ENCODE measurements at places on chromosomes 6 and 20. TPM values are rescaled to one million over a fixed set of nuclear protein-coding genes. Genes with fewer than 3 reads are reported as not detected.

DNA sequence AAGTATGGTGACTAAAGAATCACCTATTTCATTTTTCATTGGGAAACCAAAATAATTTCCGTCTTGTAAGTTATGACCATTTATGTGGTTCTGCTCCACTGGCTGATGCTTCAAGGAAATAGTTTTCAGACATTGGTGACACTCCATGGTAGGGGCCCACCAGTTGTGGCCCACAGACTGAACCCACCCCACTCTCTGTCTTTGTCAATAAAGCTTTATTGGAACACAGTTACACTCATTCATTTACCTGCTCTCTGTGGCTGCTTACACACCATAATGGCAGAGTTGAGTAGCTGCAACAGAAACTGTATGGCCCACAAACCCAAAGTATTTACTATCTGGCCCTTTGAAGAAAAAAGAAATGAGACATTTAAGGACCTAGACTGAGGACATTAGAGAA lies 78.5 kb downstream of the TBC1D7 start:
- no peak overlapping the region for H3K27ac ChIP-seq
- no peak for DNase-seq
- no peak overlapping the region for H3K4me3 ChIP-seq
- H3K36me3 ChIP-seq, result no peaks in the 10 kb centered on the region
- no peaks in the 10 kb centered on the region for H3K27me3 ChIP-seq

GRCh38 chr20:62281161-62281933 lies 21.4 kb upstream of the ADRM1 start:
- H3K27ac ChIP-seq, result peak overlapping the region; percentile 47
- H3K4me1 ChIP-seq, result peaks cover 50% of the 10 kb centered on the region
- H3K4me3 ChIP-seq, result no peak overlapping the region
- peaks cover 59% of the 10 kb centered on the region for H3K36me3 ChIP-seq

DNA sequence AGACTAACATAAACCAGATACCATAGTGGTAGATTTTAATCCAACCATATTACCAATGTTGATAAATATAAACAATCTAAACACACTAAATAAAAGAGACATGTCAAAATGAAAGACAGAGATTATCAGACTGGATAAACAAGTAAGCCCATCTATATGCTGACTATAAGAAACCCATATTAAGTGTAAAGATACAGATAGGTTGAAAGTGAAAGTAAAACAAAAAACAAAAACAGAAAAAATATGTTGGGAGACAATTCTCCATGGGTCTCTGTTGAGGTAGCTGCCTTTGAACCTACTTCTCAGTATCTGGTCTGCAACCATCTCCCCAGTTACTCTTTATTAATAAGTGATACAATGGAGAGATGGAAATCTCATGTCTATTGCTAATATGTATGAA lies 21.2 kb downstream of the REV3L start:
- no peak overlapping the region for H3K27ac ChIP-seq
- H3K36me3 ChIP-seq, result peaks cover 4% of the 10 kb centered on the region
- no peaks in the 10 kb centered on the region for H3K27me3 ChIP-seq
- DNase-seq, result no peak
- H3K4me3 ChIP-seq, result no peak overlapping the region

DNA sequence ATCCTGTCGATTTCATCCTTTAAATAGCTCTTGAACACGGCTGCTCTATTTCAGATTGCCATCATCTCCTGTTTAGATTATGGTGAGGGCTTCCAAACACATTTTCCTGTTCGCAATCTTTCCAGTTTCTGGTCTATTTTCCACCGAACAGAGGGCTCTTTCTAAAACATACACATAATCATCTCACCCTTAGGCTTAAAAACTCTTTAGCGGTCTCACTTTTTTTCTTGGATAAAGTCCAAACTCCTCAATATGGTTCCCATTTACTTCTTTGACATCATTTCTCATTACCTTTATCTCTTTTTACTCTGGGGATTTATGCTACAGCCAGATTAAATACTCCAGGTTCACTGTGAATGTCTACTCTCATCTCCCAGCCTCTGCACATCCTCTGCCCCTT lies 103.4 kb upstream of the STMND1 start:
- H3K27ac ChIP-seq, result no peak overlapping the region
- no peaks in the 10 kb centered on the region for H3K36me3 ChIP-seq
- H3K27me3 ChIP-seq, result no peaks in the 10 kb centered on the region
- peak; percentile 44 for DNase-seq
- peaks cover 4% of the 10 kb centered on the region for H3K4me1 ChIP-seq

- no peak overlapping the region for H3K4me3 ChIP-seq
- H3K4me1 ChIP-seq, result no peaks in the 10 kb centered on the region
- no peak for DNase-seq
- no peaks in the 10 kb centered on the region for H3K36me3 ChIP-seq
- no peak overlapping the region for H3K27ac ChIP-seq
- no peaks in the 10 kb centered on the region for H3K27me3 ChIP-seq
Measured at GRCh38 chr6:20630136-20630535, 95.9 kb downstream of the CDKAL1 start.

- H3K4me3 ChIP-seq, result no peak overlapping the region
- no peak for DNase-seq
- H3K36me3 ChIP-seq, result no peaks in the 10 kb centered on the region
- no peaks in the 10 kb centered on the region for H3K27me3 ChIP-seq
Measured at GRCh38 chr6:51830666-51831065, 256.7 kb downstream of the PKHD1 start.

DNA sequence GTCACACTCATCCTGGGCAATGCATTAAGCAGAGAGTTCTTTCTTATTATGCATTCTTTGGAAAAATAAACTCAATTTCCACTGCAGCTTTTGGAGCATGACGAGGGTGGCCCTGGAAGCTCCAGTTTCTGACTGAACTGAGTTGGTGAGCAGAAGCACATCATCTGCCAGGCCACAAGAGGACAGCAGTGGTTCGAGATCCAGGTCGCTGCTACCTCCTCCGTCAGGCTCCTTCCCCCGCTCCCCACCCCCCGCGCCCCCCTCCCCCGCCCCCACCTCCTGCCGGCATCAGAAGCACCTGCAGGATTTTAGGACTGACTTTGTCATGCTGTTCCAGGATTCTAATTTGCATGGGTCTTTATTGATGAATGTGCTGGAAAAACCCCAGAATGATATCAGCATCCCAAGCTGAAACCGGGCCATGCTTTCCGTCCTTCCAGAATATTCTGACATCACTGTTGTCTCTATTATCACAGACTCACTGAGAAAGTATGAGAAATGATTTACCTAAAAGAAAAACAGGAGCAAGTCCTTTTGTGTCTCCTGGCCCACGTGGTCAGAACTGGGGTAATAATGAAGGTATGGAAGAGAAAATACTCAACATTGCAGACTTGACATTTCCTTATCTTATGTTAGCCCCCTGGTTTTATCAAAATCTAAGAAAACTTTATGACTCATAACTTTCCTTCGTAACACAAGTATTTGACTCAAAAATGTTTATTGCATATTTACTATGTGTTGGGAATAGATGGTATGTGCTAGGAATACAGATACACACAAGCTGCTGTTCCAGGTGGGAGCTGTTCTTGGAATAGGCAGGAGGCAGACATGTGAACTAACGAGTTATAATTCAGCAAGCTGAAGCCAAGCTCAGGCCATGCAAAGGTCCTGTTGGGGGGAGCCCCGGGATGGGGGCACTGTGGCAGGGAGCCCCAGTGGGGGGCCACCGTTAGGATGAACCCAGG lies 220.2 kb upstream of the EXOC2 start:
- H3K27ac ChIP-seq, result no peak overlapping the region
- DNase-seq, result peak; percentile 84
- no peak overlapping the region for H3K4me3 ChIP-seq
- H3K27me3 ChIP-seq, result peaks cover 2% of the 10 kb centered on the region

DNA sequence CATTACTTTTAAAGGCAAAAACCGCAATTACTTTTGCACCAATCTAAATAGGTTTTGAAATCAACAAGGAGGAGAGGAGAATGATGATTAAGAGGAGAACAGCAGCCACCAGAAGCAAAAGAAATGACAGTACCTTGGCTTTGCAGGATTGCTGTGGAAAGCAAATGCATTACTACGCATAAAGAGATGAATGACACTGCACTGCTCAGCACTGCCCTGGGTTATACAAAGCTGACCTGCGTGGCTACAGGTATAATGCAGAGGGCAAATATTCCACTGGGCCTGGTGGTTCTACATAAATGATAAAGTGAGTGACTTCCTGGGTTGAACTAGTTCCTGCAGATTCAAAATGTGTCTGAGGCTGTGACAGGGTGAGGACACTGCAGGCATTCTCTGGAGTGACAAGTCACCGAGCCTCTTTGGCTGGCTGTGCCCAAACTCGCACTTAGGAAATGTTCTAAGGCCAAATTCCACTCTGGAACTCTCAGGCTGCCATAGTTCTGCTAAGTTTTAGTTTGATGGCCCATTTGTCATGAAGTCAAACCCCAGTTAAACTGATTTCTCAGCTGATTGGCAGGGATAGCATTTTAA lies 78.6 kb downstream of the INSM1 start:
- H3K27me3 ChIP-seq, result no peaks in the 10 kb centered on the region
- no peaks in the 10 kb centered on the region for H3K36me3 ChIP-seq
- no peak overlapping the region for H3K4me3 ChIP-seq
- no peak overlapping the region for H3K27ac ChIP-seq

DNA sequence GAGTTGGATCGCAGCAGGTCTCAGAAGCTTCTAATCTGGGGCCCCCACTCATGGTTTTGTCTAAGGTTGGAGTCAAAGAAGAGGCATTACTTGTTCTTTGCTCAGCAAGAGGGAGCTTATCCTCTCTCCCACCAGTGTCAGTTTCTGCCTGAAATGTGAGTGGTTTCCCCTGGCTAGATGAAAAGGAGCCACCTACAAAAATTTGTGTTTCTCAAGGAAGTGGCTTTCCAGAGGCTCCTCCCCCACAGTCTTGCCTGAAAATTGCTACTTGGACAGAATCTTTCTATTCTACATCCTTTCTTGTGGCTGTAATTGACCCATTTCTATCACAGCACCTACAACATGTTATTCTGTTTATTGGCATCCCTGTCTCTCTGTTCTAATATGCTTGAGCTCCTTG lies 37.9 kb downstream of the SCML4 start:
- no peaks in the 10 kb centered on the region for H3K27me3 ChIP-seq
- DNase-seq, result no peak
- H3K36me3 ChIP-seq, result no peaks in the 10 kb centered on the region
- peak overlapping the region; percentile 81 for H3K27ac ChIP-seq
- H3K4me3 ChIP-seq, result no peak overlapping the region
- H3K4me1 ChIP-seq, result peaks cover 54% of the 10 kb centered on the region

DNA sequence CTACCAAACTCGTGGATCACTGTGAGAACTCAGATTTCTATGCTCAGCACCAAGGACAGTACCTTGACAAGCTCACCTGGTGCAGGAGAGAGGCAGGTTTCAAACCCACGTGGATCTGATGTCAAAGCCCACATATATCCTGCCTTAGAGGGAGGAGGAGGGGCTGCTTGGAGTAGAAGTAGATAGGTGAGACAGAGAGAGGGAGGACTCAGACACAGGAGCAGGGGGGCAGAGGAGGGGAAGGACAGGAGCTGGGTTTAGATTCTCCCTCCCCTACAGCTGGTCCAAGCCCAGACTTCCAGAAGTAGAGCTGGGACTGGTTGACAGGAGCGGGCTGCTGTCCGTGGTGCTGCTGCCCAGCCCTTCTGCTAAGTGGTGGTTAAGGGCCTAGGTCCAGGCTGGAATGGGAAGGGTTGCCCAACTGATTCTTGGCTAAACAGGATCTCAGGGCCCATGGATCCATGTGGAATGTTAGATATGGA lies 77.5 kb downstream of the CDH22 start:
- H3K4me3 ChIP-seq, result no peak overlapping the region
- no peak overlapping the region for H3K27ac ChIP-seq
- H3K36me3 ChIP-seq, result no peaks in the 10 kb centered on the region
- H3K27me3 ChIP-seq, result peaks cover 12% of the 10 kb centered on the region
- DNase-seq, result peak; percentile 49

DNA sequence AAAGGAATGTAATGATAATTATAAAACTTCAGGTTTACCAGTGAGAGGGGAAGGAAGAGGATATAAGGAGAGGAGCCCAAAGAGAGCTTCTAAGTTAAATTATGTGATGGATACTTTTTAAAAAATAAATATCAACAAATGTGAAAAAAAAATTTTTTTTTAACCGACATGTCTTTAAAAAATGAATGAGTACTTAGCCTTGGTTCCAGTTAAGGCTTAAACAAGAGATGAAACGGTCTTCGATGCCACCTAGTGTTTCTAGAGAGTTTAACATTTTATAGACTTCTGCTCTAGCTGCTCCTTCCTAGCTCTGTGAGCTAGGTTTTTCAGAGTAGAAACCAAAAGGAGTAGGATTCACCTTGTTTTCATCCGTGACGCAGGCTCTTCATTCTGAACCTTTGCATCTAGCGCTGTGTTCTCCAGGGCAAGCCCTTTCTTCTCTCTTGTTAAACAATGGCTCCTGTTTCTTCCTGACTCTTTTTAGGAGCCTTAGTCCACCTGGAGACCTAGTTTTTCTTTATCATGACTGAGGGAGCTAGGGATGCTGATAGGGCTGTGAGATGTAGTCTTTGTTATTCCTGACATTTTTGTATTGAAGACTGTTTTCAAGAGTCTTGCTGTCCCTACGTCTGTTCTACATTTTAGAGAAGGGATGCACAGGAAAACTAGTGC lies 42.4 kb upstream of the GNRH2 start:
- H3K4me3 ChIP-seq, result no peak overlapping the region
- peak; percentile 80 for DNase-seq
- no peak overlapping the region for H3K27ac ChIP-seq

DNA sequence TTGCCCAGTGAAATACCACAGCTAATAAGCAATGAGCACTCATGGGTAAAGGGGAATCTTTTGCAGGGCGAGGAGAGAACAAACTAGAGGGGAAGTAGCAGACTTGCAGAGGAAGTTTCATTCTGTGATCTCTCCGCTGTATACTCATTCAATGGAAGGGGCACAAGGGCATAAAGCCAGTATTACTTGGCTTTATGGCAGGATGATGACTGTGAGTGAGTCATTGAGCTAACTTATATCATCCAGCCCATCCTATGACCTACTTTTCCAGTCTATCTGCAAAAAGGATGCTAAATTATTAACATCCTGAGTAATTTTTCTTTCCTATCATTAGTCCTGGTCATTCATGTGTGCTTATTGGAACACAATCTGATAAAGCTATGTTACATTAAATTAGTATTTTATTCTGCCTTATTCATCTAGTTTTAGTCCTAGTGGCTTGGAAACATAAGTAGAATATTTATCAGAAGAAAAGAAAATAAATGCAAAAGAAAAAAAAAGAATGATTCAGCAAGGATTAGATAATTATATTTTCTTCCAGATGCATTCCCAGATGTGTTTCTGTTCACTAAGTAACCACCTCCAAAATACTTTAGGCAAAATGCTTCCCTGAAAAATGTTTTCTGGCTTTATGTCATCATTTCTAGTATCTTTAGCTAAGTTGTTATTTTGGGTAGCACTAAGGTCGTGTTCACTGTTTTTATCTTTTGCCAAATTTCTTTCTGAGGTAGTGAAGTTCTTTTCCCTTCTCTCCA lies 471.7 kb downstream of the CDKAL1 start:
- peak overlapping the region; percentile 52 for H3K27ac ChIP-seq
- peaks cover 3% of the 10 kb centered on the region for H3K4me1 ChIP-seq
- H3K36me3 ChIP-seq, result no peaks in the 10 kb centered on the region
- H3K4me3 ChIP-seq, result no peak overlapping the region
- no peaks in the 10 kb centered on the region for H3K27me3 ChIP-seq
- DNase-seq, result peak; percentile 91

GRCh38 chr6:156395276-156395675 lies 381.9 kb upstream of the ARID1B start:
- peaks cover 15% of the 10 kb centered on the region for H3K4me1 ChIP-seq
- H3K27me3 ChIP-seq, result peaks cover 8% of the 10 kb centered on the region
- no peak overlapping the region for H3K27ac ChIP-seq
- no peaks in the 10 kb centered on the region for H3K36me3 ChIP-seq

Gene VGLL2
- 111 TPM for polyA plus RNA-seq

Gene VSTM2L
- 1.6 TPM for polyA plus RNA-seq

Gene GABRR1
- 0.85 TPM for polyA plus RNA-seq

Gene ADGRG6
- 12.4 TPM for polyA plus RNA-seq

Gene ADGRF1
- polyA plus RNA-seq, result 0.04 TPM
